Activated CD4-positive, alpha-beta T cell treated with anti-CD3 and anti-CD28 coated beads, Interleukin-2, amount 10 ng/mL, durations not matched to agents 24 days and 14 days (primary cell): ENCODE measurements at places on chromosomes 16 and 17. TPM values are rescaled to one million over a fixed set of nuclear protein-coding genes. Genes with fewer than 3 reads are reported as not detected.

The PHB1 gene
- 440 and 448 TPM in 2 replicates for total RNA-seq

The ERN2 gene
- total RNA-seq, result not detected in 2 replicates

The SLC25A19 gene
- total RNA-seq, result 131 and 132 TPM in 2 replicates

DNA sequence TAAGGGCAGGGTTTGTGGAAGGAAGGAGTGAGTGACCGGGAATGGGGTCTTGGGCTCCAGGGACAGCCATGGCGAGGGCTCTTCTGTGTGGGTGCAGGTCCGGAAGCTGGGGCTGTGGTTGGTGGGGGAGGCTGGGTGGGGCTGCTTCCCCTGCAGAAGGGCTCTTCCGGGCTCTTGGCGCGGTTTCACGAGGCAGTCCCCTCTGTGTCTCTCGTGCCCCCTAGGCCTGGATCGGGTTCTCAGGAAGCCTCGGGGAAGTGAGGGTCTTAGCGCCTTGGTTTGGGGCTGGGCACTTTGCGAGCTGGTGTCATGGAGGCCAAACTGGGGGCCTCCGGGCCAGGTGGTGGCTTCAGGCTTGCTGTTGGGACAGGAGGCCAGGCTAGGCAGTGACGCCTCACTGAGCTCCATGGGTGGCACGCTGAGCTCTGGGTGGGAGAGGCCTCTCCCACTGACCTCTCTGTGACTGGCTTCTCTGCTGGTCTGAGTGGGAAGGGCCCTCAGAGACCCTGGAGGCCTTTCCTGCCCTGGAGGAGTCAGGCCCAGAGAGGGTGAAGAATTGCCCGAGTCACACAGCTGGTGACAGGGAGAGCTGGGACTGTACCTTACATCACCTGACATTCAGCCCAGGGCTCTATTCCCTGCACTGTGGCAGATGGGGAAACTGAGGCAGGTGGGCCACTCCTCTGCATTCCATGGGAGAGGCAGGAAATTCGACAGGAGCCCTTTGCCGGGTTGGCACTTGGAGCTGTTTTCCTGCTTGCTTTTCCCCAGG is 8.2 kb downstream of the ADCY7 start:
- DNase-seq, result peak; percentile 83
